Liver (tissue), 10 donors: ENCODE measurements at places on chromosomes 13 and 19. TPM values are rescaled to one million over a fixed set of nuclear protein-coding genes. Genes with fewer than 3 reads are reported as not detected.

The NKPD1 gene
- not detected for total RNA-seq

The LYPD5 gene
- total RNA-seq, result 0.14 TPM

The MBD3L2 gene
- not detected for total RNA-seq

The ZNF497 gene
- total RNA-seq, result 1.1 TPM

The EBI3 gene
- total RNA-seq, result 1.8 TPM

The CFD gene
- total RNA-seq, result 13.2 TPM

The MEIOSIN gene
- not detected for total RNA-seq
